AG04450 (cell line): ENCODE measurements at places on chromosomes 13 and 19. TPM values are rescaled to one million over a fixed set of nuclear protein-coding genes. Genes with fewer than 3 reads are reported as not detected.

The CYP4F22 gene
- polyA plus RNA-seq: not detected in 2 replicates

The FGF22 gene
- not detected in 2 replicates for polyA plus RNA-seq

The APLP1 gene
- polyA plus RNA-seq: 6.8 and 10.9 TPM in 2 replicates

The COX7A1 gene
- polyA plus RNA-seq: 6.8 and 15.0 TPM in 2 replicates

GRCh38 chr19:28023064-28023463 is 1189.9 kb downstream of the UQCRFS1 start:
- DNase-seq: no peak

GRCh38 chr19:33194886-33195644 is 935 bp downstream of the LRP3 start:
- DNase-seq: no peak

GRCh38 chr19:36916991-36917390 is 859 bp downstream of the ZNF568 start:
- DNase-seq: no peak

DNA sequence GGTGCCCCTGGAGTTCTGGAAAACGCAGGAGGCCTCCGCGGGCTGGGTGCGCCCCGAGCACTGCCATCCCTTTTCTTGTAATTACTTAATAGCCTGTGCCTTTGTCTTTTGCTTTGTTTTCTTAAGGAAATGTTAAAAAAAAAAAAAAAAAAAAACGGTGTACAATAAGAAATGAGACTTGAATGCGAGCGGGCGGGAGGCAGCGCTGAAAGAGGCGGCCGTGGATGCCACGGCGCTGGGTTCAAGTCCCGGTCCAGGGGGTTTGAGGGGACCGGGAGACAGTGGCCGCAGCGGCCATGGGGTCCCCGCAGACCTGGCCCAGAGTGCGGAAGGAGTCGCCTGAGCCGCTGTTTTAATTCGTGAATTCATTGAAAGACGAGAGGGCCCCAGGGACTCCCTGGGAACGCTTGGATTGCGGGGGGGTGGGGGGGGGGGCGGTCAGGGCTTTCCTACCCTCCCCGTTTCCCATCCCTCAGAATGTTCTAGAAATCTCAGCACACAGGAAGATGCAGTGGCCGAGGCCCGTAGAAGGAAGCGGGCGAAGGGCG is 349.2 kb upstream of the ARGLU1 start:
- DNase-seq: no peak

GRCh38 chr13:113979791-113980471 is 6.1 kb upstream of the C13orf46 start:
- no peak for DNase-seq

DNA sequence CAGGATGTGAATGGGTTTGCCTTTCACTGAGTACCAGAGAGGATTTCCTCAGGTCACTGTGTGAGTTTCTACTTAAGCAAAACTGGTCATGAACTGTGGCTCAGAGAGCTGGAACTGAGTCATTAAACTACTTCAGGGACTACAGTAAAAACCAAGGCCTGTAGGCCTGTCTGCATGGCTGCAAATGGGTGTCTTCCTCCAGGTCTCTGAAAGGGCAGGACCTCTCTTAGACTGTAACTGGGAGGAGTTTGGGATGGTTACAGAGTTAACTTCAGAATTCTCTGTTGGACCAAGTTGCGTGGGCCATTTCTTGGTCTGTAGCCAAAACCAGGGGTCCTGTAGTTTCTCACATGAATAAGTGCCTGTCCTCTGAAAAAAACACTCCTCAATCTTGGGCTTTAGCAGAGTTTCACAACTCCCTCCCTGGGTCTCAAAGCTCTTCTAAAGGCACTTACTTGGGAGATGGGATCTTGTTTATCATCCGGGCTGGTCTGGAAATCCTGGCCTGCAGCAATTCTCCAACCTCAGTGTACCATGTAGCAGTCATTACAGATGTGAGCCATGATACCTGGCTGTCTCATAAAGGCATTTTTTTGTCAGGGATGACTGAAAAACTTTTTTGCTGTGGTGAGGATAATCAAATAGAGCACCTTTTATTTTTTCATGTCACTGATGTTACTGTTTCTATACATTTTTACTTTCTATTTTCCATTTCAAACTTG is 19.7 kb downstream of the ZNF714 start:
- DNase-seq: no peak

- peak; percentile 37 for DNase-seq
Observed at GRCh38 chr19:40633207-40633606, 32.0 kb downstream of the LTBP4 start.

GRCh38 chr13:24624801-24625231 is 55.4 kb upstream of the ATP12A start:
- no peak for DNase-seq

DNA sequence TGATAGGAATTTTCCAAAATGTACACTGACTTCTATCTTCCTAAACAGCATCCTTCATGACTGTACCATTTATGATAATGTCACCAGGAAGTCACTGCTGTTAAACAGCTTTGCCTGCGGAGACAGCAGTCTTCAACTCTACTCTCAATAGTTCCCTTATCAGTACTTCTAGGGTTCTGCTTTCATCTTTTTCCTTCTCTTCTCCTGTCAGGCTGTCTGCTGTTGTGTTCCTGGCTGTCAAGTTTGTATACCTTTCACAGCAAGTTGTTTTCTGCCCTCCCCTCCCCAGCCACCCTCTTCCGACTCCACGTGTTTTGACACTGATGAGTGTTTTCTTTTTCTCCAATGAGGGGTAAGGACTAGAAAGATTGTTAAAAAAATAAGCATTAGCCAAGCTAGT is 2.2 kb downstream of the UPF3A start:
- DNase-seq: no peak

DNA sequence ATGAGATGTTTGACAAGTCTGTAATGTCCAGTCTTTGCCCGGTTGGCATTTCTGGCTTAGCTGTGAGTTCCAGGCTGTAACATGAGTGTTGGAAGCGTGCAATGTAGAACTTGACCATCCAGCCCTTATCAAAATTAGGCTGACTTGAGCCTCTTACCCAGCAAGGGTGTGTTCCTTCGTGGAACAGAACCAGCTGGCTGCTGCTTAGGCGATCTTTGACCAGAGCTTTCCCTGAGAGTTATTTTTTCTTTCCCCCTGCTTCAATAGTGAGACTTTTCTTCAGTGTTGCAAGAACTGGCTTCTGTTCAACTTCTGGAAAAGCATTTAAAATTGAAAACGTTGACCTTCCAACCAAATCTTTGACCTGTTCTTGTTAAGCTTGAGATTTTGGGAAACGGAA is 6.5 kb downstream of the TNFSF13B start:
- DNase-seq: no peak

GRCh38 chr13:40429706-40430545 is 236.5 kb downstream of the FOXO1 start:
- no peak for DNase-seq

GRCh38 chr19:54670576-54671357 is 8.0 kb downstream of the LILRB4 start:
- no peak for DNase-seq

- DNase-seq: no peak
Observed at GRCh38 chr19:1088416-1089010, 6.7 kb downstream of the POLR2E start.
